ENCODE measurements at places on chromosomes 16 and 17.

DNA sequence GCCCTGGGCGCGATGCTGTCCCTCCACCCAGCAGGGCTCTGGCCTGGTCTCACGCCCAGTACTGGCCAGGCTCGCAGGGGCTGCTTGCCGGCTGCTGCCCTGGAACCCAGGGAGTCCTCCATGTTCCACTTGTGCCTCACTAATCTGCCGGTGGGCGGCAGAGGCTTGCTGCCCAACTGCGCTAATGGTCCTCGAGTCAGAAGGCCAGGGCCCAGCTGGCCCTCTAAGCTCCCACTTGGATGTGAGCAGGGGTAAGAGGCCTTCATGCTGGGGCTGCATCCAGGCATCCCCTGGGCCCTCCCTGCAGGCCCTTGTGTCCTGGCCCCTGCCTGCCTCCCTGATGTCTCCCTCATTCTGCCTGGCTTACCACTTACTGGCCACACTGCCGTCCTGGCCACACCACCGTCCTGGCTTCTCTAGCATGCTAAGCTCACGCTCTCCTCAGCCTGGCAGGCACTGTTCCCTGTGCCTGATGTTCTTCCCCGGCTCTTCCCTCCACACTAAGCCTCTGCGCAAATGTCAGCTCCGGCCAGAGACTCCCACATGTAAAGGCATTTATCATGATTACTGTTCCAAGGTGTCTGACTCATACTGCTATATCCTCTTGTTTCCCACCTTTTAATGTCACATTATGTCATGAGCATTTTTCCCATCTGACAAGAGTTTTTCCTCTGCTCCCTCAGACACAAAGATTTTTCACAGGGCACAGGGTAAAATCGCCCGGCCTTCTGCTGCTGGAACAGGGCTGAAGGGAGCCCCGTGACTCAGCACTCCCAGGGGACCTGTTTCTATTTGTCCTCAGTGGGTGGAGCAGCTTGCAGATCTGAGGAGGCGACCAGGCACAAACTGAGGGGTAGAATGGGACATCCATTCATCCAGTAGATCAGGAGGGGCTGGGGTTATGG, 15.9 kb downstream of the B9D1 start:
- no peak for DNase-seq

GRCh38 chr17:7816926-7817642, 16.9 kb upstream of the KDM6B start:
- no peak for DNase-seq

DNA sequence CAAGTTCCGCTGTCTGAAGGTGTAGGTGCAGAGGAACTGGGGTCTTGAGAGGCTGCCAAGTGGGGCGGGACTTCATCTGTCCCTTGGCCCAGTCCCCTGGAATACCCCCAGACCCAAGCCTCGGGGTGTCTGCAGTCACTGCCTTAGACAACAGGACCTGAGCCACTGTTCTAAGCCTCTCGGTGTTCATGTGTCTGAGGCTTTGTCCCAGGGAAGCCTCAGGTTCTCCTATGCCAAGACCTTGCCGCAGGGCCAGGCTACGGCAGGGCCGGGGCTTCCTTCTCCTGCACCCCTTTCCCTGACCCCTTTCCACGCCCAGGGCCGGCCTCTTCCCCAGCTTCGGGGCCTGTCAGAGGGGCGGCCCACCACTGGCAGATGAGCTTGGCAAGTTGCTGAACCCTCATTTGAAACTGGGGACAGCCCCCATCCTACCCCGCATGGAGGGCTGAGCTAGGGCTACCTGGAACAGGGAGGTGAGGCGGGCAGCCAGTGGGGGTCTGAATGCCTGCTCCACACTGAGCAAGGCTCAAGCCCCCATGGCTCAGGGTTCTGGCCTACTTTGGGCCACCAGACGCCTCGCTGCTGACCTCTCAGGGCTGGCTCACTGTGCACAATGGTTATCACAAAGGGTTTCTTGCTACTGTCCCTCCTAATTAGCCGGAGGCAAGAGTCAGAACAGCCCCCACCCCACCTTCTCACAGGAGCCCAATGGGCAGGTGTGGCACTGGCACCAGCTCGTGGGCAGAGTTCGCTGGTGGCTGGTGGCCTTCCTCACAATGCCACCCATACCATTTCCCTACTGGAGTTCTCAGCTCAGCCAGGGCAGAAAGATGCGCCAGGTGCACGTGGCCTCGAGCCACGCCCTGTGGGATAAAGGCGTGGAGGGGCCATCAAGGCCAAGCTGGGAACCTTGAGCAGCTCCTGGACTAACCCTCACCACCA, 7.1 kb downstream of the LITAFD start:
- DNase-seq: no peak

GRCh38 chr17:2338315-2338657, 985 bp downstream of the SGSM2 start:
- peak; percentile 19 for DNase-seq

DNA sequence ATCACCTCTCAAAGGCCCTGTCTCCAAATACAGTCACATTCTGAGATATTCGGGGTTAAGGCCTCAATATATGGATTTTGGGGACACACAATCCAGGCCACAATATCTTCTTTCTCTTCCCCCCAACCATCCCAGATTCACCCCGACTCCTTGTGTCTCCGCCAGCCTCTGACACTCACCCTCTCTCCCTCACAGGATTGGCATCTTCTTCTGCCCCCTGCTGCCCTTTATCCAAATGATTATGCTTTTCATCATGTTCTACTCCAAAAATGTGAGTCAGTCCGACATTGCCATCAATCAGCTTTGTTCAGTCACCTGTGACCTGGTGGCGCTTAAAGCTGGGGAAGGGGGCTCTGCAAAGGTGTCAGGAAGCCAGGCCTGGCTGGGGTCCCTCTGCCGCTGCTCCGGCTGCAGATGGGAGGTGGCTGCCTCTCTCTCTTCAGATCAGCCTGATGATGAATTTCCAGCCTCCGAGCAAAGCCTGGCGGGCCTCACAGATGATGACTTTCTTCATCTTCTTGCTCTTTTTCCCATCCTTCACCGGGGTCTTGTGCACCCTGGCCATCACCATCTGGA, 35.1 kb downstream of the GDE1 start:
- no peak for DNase-seq

GRCh38 chr16:84179612-84180320, 7.1 kb downstream of the TAF1C start:
- DNase-seq: no peak

DNA sequence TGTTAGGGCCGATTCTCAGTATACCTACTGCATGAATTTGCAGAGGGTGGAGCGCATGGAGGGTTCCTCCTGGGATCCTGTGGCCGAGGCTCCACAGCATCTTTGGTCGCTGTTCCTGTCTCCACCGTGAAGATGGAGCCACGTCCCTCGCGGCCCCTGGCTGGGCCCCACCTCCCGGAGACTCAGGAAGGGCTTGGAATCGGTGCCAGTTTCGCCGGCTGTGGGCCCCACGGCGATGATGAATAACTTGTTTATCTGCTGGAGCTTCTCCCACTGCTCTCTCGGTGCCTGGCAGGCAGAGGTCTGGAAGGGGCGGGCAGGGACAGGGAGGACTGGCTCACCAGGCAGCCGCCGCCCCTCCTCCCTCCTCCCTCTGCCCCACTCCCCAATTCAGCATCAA, 8.1 kb downstream of the SLC5A11 start:
- DNase-seq: no peak

GRCh38 chr16:83554096-83554495, 253.7 kb upstream of the HSBP1 start:
- no peak for DNase-seq

DNA sequence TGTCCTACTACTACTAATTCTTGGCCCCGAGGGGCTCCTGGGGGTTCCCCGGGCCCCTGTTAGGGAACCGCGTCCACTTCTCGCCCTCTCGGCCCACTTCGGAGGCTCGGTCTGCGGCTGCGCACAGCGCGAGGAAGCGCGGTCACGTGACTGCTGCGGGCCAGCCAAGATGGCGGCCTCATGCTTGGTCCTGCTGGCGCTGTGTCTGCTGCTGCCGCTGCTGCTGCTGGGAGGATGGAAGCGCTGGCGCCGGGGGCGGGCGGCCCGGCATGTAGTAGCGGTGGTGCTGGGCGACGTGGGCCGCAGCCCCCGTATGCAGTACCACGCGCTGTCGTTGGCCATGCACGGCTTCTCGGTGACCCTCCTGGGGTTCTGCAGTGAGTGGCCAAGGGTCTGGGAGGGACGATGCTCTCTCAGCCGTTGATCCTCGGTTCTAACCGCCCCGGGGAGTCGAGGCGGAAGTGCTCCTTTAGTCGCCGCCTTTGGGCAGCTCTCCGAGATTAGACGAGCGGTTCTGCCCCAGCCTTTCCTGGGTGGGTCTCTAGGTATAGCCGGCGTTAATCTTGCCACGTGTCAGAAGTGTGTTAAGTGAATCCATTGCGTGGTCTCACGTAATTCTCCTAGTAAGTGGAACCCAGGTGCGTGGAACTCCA, at the start of gene ALG1:
Gene ALG1 (plus strand): TSS at position 163 of the 653 bp plus-strand sequence. CDS start 7 bp downstream, at position 170.
- peak; percentile 93 for DNase-seq

DNA sequence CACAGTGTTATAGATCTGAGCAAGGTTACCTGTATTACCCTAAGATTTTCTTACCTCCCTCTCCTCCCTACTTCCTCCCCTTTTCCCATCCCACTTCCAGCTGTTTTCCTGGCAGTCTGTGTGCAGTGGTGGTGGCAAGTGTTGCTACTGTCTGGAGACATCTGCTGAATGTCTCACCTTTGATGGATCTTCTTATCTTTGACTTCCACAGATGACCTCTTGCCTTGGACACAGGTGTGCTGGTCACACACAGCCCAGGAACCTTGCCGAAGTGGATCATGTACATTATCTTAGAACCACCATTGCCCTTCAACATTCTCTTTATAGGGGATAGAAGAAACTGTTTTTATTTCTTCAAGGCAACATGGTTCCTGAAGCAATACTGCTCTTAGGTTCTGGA, 245.1 kb downstream of the UTP18 start:
- DNase-seq: no peak

- no peak for DNase-seq
Measured at GRCh38 chr16:75682308-75682707, 5.5 kb upstream of the CPHXL2 start.

DNA sequence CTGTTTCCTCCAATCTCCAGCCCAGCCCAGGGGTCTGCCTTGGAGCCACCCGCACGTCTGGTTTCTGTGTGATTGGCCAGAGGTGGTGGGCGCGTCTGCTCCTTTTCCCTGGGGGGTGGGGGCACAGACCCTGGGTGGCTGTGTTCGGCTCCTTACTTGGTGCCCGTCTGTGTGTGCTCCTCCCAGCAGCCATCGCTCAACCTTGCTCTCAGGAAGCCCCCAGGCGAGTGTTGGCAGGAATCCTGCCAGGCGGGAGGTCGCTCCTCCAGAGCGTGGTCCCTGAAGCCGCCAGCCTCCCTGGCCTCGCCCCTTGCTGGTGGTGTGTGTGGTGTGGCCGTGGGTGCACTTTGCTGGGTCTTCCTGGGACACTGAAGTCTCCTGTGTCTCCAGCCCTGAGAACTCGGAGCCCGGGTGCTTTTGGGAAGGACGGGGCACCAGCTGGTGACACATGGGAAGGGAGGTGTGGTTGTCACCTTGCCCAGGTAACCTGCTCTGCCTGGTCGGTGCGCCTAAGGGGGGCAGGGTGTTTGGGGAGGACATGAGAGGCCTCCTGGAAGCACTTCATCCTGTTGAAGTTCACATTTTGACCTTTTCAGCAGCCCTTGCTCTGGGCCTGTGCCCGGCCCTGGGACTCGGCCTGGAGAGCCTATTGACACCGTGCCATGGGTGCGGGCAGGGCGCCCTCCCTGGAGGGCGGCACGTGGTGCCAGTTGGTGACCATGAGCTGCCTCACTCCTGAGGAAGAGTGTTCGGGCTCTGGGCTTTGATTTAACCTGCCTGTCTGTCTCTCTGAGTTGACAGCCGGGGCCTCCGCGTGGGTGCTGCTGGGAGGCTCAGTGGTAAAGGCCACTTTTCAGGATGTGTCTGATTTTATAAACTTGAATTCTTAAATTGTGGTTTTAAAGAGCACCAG, 49.0 kb upstream of the ZNF750 start:
- no peak for DNase-seq

- DNase-seq: no peak
Measured at GRCh38 chr16:24119807-24120206, 136.3 kb upstream of the CACNG3 start.

- DNase-seq: peak; percentile 100
Measured at GRCh38 chr17:5500589-5501391, 14.4 kb downstream of the MIS12 start.

DNA sequence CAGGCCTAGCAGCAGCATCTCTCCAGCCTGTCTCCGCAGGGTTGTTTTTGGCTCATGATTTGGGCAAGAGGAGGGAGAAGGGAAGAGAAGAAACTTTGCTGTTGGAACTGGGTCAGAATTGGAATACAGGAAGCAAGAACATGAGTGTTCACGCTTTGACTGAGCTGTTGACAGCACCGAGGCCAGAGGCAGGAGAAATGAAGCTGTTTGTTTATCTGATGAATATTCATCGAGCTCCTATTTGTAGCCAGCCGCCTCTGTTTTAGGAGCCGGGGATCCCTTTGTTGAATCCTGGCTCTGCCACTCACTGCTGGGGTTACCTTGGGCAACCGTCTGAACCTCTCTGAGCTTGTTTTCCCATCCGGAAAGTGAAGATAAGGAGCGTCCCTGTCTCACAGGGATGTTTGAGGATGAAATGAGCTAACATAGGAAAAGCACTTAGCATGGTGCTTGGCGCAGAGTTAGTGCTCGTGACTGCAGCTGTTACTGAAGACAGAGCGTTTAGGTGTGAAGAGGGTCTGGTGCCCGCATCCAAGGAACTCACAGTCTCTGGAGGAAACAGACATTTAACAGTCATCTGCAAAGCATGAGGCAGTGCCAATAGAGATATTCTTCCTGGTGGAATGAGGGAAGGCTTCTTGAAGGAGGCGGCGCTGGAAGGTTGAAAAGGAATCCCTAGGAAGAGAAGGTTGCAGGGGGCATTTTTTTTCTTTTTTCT, 29.2 kb downstream of the RAP1GAP2 start:
- no peak for DNase-seq

DNA sequence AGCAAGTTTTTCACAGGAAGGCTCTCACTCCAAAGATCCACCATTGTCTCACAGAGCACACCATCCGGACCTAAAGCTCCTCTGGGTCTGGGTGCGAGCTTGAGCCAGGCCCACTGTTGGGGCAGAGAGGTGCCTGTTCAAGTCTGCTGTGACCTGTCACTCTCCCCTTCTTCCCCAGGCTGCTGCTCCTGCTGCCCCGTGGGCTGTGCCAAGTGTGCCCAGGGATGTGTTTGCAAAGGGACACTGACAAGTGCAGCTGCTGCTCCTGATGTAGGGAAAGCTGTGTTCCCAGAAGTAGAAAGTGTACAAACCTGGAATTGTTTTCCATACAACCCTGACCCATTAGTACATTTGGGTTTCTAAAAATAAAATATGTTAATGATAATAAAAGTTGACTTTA, 4.8 kb upstream of the MT1X start:
- DNase-seq: no peak
